ENCODE measurements at places on chromosomes 1 and 21.

DNA sequence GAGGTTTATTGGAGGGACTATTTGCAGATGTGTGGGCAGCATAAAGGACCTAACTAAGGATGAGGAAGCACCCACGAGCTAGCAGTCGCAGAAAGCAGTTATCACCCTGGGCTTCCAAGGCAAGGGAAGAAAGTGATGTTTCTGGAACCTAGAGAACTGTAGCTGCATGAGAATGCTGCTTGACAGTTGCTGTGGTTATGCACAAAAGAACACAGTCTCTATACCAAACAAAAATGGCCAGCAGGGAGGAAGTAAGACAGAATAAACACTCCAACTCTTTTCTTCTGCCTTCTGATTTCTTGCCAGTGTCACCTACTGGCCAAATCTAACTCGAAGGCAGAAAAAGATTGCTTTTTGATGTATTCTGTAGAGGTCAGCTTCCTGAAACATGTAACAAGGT, 190.2 kb downstream of the RASAL2 start:
- DNase-seq = no peak

- DNase-seq = no peak
Measured at GRCh38 chr1:226108935-226109828, 46.7 kb downstream of the H3-3A start.

- no peak for DNase-seq
Measured at GRCh38 chr21:33368124-33368523, 35.1 kb upstream of the IFNGR2 start.

GRCh38 chr21:41445465-41445862, 19.4 kb downstream of the MX1 start:
- DNase-seq = no peak

DNA sequence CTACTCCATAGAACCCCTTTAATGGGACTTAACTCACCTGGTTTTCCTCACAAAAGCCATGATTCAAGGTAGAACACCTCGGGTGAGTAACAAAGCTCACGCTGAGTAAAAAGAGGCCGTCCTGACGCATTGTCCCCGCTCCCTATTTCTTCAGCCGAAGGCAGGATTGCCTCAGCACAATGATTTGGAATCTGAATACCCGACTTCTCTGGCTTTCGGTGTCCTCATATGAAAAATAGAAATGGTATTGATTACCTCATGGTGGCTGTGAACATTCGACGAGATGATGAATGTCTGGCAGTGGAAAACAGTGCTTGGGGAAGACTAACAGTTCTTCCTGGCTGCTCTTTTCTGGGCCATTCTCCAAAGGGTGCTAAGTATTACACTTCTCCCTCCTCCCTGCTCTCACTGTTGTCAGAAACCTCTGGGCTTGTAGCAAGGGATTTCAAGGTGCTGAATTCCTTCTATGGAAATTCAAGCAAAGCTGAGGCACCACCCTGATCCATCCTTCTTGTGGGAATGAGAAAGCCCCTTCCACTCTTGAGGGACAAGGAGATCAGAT, 148.3 kb downstream of the C1orf94 start:
- no peak for DNase-seq

- DNase-seq = no peak
Measured at GRCh38 chr1:47689894-47690293, 252.1 kb downstream of the FOXD2 start.

GRCh38 chr1:57058652-57059501, 93.1 kb upstream of the C8B start:
- DNase-seq = no peak

- no peak for DNase-seq
Measured at GRCh38 chr1:19306941-19307340, 5.0 kb downstream of the AKR7A2 start.

- no peak for DNase-seq
Measured at GRCh38 chr1:109314795-109315194, 8.0 kb upstream of the MYBPHL start.

DNA sequence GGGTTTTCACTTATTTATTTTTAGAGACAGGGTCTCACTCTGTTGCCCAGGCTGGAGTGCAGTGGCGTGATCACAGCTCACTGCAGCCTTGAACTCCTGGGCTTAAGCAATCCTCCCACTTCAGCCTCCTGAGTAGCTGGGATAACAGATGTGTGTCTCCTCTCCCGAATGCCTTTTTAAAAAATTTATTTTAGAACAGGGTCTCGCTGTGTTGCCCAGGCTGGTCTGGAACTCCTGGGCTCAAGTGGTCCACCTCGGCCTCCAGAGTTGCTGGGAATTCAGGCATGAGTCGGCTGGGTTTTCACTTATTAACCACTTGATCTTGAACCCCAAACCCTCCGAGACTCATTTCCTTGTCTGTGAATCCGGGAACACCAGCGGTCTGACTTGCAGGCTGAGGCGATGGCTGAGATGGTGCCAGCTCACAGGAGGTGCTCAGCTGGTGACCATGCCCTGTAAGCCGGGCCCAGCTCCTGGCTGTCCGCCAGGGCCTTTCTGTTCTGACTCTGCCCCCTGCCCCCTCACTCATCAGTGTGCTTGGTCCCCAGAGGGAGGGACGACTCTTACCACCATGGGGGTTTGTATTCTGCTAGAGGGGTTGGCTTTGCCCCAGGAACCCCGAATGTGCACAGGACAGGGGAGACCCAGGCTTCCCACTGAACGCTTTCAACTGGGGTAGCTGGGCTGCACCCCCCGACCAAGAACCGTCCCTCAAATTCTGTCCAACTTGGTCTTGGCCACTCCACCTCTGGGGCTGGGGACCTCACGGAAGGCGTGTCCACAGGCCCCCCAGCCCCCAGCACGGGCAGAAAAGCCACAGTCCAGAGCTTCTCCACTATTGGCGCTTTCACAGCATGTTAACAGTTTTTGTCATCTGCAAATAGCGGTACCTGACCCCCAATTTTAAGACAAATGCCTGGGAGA, 22.5 kb downstream of the MMEL1 start:
- DNase-seq = no peak

All from T-helper 2 cell treated with Interferon-gamma antibody and Interleukin-4, amounts not matched to agents 5 μg/mL and 100 μg/mL, for 36 hours (primary cell).